EH (cell line): ENCODE measurements at places on chromosomes 1 and 21.

GRCh38 chr1:18817795-18818435 lies 41.5 kb downstream of the TAS1R2 start:
- no peak for DNase-seq

GRCh38 chr1:239218301-239218700 lies 168.1 kb upstream of the CHRM3 start:
- DNase-seq = no peak

GRCh38 chr21:23215261-23215660 lies 2217.1 kb downstream of the NCAM2 start:
- DNase-seq = no peak

DNA sequence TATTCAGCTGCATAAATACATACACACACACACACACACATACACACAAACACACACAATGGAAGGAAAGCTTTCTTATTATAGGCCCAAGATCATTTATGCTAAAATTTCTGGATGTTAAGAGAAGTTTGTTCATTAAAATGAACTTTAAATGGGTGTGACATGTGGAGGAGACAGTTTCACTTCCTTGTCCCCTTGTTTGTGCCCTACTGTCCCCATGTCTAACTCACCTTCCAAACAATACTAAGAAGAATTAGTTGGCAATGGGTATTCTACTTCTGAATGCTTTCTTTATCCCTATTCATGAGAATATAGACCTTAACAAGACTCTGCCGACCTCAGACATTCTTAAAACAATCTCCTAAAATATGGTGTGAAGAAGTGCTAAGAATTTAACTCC lies 63.5 kb upstream of the NRIP1 start:
- DNase-seq = no peak

- peak; percentile 13 for DNase-seq
Measured at GRCh38 chr21:43972850-43973633, 39.1 kb upstream of the TRAPPC10 start.

DNA sequence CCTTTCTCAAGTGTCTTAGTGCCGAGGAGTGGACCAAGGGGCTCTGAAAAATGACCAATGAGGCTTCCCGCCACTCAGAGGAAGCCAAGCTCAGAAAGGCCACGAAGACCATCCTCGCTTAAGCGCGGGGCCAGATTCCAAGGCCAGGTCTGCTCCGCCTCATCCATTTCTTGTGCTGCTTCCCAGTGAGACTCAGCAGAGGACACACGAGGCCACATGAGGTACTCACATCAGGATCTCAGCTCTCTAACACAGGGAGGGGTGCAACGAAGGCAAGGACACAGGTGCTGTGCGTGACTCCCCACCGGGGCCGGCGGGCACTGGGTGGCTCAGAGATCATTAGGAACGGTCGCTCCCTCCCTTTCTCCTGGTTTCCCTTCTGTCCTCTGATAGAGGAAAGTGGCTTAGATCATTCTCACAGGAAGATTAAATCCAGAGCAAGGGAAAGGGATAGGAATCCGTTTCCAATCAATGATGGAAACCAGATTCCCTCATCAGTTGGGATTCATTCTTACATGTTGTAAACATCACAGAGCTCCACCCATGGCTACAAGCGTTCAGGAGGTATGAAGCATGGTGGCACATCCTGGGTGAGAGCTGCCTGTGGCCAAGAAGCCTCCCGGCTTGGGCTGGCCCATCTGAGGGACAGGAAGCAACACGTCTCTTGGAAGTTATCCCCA lies 46.7 kb downstream of the CAPZB start:
- peak; percentile 46 for DNase-seq

- peak; percentile 96 for DNase-seq
Measured at GRCh38 chr1:53172426-53173128, 24.0 kb upstream of the CPT2 start.

DNA sequence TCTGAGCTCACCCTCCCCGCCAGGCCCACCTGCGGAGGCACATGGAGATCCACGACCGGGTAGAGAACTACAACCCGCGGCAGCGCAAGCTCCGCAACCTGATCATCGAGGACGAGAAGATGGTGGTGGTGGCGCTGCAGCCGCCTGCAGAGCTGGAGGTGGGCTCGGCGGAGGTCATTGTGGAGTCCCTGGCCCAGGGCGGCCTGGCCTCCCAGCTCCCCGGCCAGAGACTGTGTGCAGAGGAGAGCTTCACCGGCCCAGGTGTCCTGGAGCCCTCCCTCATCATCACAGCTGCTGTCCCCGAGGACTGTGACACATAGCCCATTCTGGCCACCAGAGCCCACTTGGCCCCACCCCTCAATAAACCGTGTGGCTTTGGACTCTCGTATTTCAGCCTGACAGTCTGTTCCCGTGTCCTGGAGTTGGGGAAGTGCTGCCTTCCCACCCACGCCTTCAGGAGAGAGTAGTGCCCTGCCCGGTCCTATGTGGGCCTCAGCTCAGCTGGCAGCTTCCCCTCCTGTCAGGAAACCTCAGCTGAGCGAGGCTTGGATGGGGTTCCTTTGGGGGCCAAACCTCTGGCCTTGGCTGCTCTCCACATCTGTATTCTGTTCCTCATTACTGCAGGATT lies 9.2 kb downstream of the ZBTB48 start:
- DNase-seq = no peak

- DNase-seq = no peak
Measured at GRCh38 chr21:21034036-21034435, 35.8 kb downstream of the NCAM2 start.

GRCh38 chr1:226002667-226003501 lies 3.7 kb upstream of the SDE2 start:
- peak; percentile 83 for DNase-seq

GRCh38 chr21:18228060-18228739 lies 16.4 kb upstream of the CHODL start:
- DNase-seq = no peak

- no peak for DNase-seq
Measured at GRCh38 chr1:232367293-232367692, 262.6 kb downstream of the SIPA1L2 start.

GRCh38 chr1:219813294-219813693 lies 115.1 kb downstream of the SLC30A10 start:
- DNase-seq = no peak

DNA sequence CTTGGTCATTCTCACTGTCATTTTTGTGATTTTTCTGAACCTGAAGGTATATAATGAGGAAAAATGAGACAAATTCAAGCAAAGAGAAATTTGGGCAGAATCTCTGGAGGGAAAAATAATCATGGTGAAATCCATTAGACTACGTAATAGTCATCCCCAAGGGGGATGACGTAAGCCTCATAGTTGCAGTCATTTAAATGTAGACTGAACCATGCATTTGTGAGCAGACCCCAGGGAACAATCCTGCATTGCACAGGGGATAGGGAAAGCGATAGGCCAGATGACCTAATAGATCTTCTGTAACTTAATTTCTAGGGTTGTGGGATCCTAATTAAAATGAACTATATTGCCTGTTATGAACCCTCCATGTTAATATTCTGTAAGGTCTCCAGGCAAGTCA lies 167.4 kb upstream of the C1orf21 start:
- DNase-seq = no peak

GRCh38 chr21:32909393-32909792 lies 116.3 kb upstream of the OLIG2 start:
- DNase-seq = no peak

DNA sequence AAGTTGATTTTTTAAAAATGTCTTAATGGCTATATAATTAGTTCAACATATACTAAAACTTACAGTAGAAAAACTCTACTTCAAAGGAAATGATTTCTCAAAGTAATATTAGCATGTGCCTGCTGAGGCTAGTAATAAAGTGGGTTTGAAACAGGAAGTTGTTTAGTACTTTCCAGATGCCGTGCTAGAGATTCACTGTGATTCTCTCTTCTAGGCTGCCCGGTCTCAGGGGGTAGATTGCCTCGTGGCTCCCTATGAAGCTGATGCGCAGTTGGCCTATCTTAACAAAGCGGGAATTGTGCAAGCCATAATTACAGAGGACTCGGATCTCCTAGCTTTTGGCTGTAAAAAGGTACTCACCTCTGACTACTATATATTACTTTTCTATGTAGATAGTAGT lies 9.1 kb downstream of the EXO1 start:
- peak; percentile 30 for DNase-seq

DNA sequence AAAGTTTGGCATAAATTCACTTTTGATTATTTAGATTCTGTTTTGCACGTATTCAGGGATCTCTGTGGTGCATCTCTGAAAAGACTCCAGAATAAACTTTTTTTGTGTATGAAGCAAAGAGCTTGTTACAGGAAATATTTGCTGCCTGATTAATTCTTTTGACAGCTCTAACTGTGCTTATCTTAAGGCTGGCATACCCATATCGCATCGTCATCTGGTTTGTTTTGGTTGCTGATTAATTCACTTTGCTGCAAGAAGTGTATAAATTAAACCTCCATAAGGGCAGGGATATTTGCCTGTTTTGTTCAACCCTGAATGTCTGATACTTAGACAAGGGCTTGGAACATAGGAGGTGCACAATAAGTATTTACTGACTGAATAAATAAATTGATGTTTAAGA lies 17.5 kb upstream of the DUSP10 start:
- peak; percentile 74 for DNase-seq

- no peak for DNase-seq
Measured at GRCh38 chr1:98781906-98782305, 120.4 kb downstream of the SNX7 start.

- DNase-seq = no peak
Measured at GRCh38 chr1:64046243-64046642, 157.2 kb upstream of the UBE2U start.

DNA sequence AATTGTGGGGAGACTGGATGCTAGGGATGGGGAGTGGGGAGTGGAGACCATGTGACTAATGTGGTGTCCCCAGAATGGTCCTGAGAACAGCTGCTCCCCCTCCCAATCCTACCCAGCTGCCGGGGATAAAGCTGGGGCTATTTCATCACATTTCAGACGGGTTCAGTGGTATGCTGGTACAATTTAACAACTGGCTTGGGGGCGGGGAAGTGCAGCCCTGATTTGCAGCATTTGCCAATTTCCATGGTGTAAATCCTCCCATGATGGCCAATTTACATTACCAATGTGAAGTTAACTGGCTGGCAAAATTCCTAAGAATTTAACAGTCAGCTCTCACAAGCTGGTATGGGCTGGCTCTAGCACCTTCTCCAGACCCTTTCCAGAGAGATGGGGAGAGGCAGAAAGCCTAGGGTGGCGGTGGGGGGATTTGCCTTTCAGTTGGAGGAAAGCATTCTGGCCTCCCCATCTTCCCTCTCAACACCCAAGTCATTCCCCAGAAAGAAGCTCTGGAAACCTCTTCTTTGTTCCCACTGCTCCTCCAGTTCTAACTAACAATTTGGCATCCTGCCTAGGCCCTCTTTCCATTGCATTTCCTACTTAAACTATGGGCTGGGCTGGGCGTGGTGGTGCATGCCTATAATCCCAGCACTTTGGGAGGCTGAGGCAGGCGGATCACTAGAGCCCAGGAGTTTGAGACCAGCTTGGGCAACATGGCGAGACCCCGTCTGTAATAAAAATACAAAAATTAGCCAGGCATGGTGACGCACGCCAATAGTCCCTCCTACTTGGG lies 11.3 kb upstream of the ADGRB2 start:
- peak; percentile 44 for DNase-seq

- DNase-seq = no peak
Measured at GRCh38 chr1:205928317-205928716, 14.9 kb downstream of the SLC26A9 start.
